ENCODE measurements at places on chromosomes 16 and 17.
A peak's percentile ranks its signal among the peaks of the same experiment; 100 is the strongest.

- no peak for DNase-seq
These were observed 18.4 kb downstream of the CFAP20 start for GRCh38 chr16:58110571-58111301.

GRCh38 chr17:59315866-59316265 lies 15.6 kb upstream of the YPEL2 start:
- DNase-seq, result no peak

- no peak for DNase-seq
These were observed 27.5 kb downstream of the KCNJ16 start for GRCh38 chr17:70102531-70102930.

GRCh38 chr16:52212841-52213240 lies 334.1 kb downstream of the TOX3 start:
- no peak for DNase-seq

DNA sequence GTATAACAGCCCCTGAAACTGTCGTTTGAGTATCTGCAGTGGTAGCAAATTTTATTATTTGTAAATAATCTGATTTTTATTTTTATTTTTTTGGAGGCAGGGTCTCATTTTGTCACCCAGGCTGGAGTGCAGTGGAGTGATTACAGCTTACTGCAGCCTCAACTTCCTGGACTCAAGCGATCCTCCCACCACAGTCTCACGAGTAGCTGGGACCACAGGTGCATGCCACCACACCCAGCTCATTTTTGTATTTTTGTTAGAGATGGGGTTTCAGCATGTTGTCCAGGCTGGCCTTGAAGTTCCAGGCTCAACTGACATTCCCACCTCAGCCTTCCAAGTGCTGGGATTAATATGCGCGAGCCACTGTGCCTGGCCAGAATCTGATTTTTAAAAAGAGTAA lies 2.8 kb downstream of the NDEL1 start:
- DNase-seq, result no peak

GRCh38 chr17:28996554-28997096 lies 9.2 kb downstream of the SEZ6 start:
- DNase-seq, result no peak

DNA sequence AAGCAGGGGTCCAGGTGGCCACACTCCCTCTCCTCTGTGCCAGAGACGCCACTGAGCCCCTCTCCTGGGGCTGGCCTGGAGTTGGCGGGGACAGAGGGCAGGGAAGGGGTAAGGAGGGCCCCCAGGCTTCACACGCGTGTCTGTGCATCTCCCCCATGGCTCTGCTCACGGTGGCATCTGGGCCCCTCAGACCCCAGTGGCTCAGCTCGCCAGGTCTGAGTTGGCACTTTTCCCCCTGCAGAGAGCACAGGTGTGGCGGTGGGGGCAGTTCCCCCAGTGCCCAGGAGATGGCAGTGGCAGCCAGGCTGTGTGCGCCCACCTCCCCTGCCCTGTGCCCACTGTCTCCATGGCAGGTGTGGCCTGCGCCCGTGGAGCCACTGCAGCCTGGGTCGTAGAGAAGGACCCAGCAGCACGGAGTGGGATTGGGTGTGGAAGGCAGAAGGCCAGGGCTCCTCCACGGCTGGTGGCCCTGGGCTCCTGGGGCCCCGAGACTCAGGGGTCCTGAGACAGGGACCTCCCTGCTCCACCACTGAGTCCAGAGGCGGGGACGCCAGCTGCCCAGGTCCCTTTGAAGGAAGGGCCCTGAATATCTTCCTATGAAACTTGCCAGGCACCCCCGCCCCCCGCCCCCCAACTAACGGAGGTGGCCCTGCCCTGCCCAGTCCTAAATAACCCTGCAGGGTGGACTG lies 4.3 kb upstream of the APRT start:
- DNase-seq, result peak; percentile 11

DNA sequence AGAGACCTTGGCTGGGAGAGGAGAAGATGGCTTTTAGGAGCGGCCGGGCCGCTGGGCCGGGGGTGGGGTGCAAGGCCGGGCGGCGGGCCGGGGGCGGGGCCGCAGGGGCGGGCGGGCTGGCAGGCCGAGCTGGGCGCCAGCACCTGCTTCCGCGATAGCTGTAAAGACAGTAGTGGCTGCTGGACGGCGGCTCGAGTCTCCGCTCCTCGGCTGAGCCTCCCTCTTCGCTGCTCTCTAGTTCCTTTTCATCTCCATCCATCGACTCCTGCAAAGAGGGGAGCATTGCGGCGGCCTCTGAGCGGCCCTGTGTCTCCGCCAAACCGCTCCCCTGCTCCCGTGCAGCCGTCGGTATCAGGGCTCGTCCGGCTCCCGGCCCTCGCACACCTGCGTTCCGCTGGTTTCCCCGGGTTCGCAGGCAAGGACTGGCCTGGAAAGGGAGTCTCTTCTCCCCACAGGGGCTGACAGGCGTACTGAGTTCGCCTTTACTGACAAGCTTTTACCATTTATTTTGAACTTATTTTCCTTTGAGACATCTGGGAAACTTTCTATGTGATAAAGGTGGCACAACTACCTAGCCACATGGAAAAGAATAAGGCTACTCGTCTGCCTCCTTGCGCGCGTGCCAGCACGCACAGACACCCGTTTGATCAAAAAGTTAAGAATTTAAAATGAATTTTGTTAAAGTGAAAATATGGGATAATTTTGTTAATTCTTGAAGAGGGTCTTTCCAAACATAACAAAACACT lies at the start of gene C17orf75:
Gene C17orf75 (minus strand): TSS at position 317 of the 746 bp plus-strand sequence. CDS start 34 bp downstream, at position 283.
- no peak for DNase-seq

- DNase-seq, result no peak
These were observed 51.1 kb upstream of the CACNG5 start for GRCh38 chr17:66783656-66784381.

DNA sequence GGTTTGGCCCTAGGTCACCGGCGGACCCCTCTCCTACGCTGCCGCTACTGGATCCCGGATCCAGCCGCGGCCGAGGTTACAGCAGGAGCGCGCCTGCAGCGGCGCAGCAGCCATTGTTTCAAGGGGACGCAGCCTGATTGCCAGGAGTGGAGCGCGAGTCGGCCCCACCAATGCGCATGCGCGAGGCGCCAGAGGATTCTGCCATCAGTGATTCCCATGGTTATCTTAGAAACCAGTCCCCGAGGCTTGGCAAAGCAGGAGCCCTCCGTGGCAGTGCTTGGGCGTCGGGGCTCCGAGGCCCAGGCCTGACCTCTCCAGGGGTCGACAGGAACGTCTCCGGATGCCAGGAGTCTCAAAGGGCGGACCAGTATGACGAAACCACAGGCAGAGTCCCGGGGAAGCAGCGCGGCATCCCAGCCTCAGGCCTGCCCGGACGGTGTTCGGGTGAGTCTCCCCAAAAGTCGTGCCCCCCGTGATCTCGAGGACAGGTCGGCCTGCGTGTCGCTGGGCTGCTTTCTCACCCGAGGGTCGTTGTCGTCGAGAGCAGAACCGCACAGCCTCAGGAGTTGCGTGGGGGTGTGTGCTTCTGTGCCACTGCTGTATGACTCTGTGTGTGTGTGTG lies 608.5 kb downstream of the KCNJ18 start:
- DNase-seq, result no peak

DNA sequence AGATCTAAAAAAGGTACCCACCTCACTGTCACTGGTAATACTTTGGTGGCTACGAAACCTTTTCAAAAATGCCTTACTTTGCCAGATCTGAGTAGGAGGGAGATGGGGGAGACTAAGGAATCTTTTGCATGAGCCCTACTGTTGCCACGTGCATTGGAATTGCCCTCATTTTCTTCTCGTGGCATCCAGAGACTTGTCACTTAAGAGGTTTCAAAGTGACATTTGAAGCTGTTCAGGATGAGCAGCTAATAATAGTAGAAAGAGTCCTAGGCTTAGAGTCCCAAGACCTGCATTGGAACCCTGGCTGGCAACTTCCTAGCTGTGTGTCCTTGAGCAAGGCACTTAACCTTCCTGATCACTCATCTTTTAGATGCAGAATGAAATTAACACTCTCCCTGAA lies 43.5 kb downstream of the GPRC5B start:
- DNase-seq, result no peak

DNA sequence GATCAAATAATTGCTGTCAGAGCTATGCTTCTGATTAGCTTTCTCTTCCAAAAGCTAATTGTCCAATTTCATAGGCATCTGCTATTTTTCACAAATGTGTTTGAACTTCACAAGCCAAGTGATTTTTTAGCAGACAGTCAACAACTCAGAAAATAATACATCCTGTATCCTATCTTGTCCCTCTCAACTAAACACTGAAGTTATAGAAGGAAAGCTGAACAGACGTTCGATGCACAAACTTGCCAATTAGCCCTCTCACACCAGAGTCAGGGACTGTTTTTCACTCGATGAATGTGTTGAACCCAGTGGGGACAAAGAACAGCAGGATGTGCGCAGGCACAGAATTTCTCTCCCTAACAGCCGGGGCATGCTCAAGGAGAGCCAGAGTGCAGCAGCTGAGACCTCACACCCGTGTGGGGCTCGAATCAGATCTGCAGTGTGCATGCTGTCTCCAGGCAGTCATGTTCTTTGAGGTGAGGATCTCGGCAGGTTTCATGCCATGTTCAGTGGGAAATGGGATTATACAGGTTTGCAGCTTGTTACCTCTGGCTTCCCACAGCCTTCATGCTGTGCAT lies 246.7 kb upstream of the SDK2 start:
- DNase-seq, result no peak

DNA sequence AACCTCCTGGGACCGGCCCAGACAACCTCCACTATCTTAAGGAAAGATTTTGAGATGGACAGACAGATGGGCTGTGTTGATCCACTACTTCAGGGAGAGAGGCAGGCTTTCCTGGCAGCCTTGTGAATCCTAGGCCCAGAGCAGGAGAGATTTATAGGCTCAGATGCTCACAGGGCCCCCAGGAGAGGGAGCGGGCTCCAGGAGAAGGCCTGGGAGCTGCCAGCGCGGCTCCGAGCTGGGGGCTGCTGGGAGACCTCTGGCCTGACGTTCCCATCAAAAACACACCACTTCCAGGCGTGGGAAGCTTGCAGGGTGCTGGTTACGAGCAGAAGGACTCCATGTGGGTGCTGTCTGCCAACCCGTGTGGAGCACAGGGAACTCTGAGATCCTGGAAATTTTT lies 53.2 kb downstream of the MYH11 start:
- DNase-seq, result no peak

GRCh38 chr17:46152423-46152822 lies 40.8 kb downstream of the KANSL1 start:
- peak; percentile 61 for DNase-seq

DNA sequence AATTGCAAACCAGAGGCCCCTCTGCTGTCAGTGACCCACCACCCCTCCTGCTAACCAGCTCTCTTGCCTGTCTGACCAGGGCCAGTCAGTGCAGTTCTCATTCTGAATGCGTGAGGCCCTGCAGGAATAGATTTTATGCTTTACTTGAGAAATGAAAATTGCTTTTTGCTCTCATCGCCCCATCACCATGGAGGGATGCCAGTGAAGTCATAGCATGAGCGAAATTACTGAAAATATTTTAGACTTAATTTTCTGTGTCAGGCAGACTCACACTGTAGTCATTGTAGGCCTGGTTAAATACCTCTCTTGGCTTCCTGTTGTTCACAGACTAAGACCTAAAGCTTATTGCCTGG lies 490.5 kb upstream of the CDH5 start:
- no peak for DNase-seq

- no peak for DNase-seq
These were observed 1.1 kb upstream of the NHLRC4 start for GRCh38 chr16:565419-566330.

DNA sequence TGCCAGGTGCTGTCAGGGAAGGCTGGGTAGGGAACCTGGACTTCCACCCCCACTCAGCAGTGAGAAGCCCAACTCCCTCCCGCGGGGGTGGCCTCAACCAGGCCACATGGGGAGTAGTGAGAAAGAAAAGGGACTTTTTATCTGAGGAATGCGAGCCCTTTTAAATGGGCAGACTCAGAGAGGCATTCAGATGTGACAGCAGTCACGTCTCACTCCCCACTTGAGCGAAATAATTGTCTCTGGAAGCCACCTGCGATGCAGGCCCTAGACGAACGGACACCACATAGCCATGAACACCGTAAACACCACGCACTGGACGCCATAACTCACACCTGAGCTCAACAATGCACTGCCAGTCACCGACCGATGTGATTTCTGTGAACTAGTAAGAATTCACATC lies 11.9 kb upstream of the CD300E start:
- DNase-seq, result no peak

DNA sequence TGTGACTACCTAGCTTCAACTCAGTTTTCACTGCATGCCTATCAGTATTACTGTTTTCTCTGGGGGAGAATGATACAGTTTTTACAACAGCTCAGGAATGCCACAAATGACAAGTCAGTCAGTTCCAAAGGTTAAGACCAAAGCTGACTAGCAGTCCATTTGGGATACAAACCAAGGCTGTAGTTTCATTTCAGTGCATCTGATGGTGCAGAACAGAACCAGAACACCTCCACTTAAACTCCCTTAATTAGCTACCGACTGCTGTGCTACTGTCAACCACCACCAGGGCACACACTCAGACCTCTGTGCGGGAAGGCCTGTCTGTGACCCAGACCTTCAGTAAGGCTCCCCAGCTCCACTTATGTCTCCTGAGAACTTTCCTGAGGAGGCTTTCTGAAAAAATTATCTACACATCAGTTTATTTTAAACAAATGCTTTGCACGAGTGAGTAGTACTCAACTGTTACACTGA lies 20.4 kb downstream of the NFE2L1 start:
- no peak for DNase-seq

- DNase-seq, result no peak
These were observed 742.8 kb upstream of the SOX9 start for GRCh38 chr17:71378036-71378435.

DNA sequence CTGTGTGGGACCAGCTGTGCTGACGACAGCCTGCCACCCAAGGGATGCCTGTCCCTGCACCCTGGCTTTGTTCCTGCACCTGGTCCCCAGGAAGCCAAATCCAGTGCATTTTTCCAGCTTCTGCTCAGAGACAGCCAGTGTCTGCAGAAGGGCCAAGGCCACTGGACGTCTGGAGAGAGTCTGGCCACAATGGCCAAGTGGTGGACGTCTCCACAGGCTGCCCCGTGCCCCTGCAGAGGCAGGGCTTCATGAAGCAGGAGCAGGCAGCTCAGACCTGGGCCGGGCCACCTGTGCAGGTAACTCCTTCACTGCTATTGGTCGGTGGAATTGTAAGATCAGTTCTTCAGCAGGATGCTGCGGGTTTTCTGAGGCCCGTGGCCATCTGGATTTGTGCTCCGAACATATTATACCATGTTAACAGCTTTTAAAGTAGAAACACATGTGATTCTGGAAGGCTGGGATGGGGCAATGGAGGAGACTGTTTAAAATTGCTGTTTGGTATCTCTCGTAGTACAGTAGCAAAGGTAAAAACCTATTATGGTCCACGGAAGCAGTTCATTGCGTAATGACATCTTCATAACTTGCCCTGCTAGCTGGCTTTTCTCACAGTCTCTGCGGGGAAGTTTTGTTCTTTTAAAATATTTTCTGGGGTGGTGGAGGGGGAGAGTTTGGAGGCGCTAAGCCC lies 185.3 kb downstream of the CCDC182 start:
- DNase-seq, result no peak

- no peak for DNase-seq
These were observed 30.5 kb upstream of the CIBAR2 start for GRCh38 chr16:85142771-85143211.

DNA sequence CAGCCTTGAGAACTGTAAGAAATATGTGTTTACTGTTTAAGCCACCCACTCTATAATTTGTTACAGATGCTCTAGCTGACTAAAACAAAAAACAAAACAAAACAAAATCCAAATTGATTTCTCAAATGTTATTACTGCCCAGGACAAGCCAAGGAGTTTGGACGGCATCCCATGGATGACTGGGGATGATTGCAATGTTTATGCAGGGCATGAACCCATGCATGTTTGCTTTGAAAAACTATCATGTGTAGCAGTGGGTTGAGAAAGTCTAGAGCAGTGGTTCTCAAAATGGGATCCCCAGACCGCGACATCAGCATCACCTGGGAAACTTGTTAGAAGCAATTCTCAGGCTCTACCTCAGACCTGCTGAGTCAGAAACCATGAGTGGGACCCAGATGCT lies 223.2 kb upstream of the PSMD7 start:
- no peak for DNase-seq
